Activated naive CD8-positive, alpha-beta T cell treated with anti-CD3 and anti-CD28 coated beads for 36 hours (primary cell): ENCODE measurements at places on chromosomes 11 and 22.

DNA sequence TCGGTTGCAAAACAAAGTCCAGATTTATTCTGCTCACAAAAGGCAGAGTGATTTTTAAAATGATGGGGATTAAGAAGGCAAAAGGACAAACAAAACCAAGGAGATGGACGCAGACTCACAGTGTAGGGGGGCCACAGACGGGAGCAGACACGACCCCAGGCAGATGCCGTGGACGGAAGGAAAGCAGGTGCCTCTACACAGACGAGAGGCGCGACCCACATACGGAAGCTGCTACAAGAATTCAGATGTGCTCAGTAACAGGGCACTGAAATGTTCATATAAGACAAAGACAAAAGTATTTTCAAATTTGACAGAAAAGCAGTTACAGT is 148.9 kb downstream of the BRD1 start:
- no peak for DNase-seq

GRCh38 chr11:79427126-79427525 is 13.7 kb downstream of the TENM4 start:
- DNase-seq = no peak

DNA sequence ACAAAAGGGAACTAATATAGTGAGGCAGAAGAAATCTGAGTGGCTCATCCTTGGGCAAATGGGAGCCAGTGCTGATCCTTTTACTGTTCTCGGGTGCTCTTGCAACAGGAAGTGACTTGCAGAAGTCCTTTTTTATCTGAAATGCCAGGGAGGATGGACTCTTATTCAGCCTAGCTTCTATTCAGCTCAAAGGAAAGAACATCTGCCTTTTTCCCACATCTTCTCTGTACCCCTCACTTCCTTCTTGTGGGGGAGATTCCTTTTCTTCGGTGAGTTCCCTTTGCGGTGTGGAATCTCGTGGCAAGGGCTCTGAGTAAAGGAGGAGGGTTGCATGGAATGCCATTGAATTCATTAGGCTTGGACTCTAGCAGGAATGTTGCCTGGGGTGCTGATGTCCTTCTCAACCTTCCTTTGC is 76.2 kb downstream of the ZBTB16 start:
- DNase-seq = no peak

DNA sequence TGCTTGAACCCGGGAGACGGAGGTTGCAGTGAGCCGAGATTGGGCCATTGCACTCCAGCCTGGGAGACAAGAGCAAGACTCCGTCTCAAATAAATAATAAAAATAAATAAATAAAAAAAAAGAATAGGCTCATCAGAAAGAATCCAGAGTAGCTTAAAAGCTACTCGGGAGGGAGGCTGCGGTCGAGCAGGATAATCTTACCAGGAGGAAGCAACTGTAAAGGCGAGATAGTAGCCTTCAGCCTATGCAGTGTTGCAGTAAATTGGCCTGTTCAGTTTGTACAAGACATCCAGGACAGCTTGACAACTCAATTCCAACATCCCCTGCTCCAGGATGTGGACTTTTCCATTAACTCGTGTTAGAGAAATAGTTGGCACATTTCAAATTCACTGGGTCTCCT is 1164.7 kb downstream of the LRRC4C start:
- no peak for DNase-seq

GRCh38 chr11:50080256-50080655 is 47.6 kb downstream of the OR4C45 start:
- DNase-seq = no peak

- DNase-seq = no peak
Observed at GRCh38 chr11:7436657-7437056, 48.6 kb upstream of the OLFML1 start.

GRCh38 chr11:35390737-35391682 is 28.3 kb downstream of the SLC1A2 start:
- DNase-seq = peak; percentile 29

GRCh38 chr11:133660202-133660568 is 127.9 kb upstream of the OPCML start:
- DNase-seq = no peak

DNA sequence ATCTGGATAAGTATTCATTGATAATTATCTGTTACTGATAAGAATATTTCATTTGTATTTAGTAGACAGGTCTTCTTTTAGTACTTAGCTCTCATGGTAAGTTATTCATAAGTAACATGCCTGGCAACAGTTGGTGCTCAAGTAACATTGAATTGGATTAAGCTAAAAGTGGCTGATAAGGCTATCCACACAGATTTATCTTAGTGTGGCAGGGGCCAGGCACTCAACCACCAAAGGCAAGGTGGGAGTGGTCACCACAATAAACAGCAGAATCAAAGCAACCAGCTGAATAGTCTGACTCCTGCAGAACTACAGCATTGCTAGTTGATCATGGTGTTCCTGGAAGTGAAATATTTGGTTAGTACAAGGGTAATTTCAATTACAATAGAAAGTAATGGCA is 33.0 kb upstream of the NARS2 start:
- DNase-seq = no peak

DNA sequence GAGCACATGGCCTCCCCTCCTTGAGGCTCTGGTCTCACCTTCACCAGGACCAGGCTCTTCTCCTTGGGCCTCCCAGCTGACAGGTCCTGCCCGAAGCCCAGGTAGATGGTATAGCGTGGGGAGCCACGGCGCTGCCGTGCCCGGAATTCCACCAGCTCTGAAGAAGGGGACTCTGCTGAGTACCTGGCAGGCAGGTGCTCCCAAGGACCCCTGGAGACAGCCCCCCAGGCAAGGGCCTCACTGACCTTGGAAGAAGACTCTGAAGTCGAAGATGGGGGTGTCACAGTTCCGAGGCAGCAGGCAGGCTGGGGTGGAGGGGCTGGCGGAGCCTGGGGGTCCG is 2.8 kb downstream of the IRF7 start:
- DNase-seq = no peak

- DNase-seq = no peak
Observed at GRCh38 chr11:17635551-17635938, 83.8 kb upstream of the MYOD1 start.

DNA sequence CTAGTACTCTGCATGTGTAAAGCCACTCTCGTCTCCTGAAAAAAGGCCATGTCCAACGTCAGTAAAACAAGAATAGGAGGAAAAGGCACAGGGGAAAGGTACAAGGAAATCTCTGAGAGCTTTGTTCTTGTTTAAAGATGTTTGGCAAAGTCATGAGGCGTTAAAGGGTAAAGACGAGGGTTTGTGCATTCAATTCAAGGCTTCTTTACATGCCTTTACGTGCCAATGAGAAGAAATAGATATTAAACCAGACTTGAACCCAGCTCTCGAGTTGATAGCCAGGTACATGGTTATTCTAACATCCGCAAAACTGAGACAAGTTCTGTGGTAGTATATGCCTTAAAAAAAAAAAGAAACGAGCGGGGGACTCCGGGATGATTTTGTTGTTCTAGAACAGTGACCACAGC is 704 bp upstream of the CFL1 start:
- no peak for DNase-seq

DNA sequence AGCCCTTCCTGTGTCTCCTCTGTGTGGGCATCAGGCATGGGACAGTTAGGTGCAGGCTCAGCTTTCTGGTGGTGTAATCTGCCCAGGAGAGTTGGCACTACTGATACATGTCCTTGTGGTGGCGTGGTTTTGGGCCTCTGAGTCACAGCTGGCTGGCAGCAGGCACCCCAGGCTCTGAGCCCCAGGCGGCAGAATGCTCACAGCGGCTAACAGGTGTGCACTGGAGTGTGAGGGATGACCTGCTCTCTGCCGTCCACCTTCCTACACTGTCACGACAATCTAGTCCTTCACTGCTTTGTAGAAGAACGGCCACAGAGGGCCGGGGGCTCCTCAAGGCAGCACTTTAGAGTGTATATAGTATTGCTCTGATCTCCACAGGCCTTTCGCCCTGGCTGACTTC is 100.3 kb upstream of the PITPNB start:
- no peak for DNase-seq

- no peak for DNase-seq
Observed at GRCh38 chr22:44483878-44484277, 14.2 kb downstream of the RTL6 start.

DNA sequence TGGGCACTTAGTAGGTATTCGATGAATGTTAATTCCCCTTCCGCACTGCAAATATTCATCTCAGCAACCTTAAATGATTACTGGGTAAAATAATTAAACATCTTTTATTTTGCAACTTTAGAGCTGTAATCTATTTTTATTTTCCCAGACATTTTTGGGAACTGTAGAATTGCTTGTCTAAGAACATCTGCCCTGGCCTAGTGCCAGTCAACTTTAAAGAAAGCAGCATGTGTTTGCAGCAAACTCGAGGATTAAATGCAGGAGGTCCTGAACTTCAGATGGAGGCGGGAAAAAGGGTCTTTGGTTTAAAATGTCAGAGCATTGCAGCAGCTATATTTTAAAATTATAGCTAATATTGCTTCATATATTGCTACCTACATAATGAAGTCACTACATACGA is 190.0 kb downstream of the PGR start:
- DNase-seq = no peak

- no peak for DNase-seq
Observed at GRCh38 chr11:111019871-111020670, 225.5 kb upstream of the POU2AF2 start.

DNA sequence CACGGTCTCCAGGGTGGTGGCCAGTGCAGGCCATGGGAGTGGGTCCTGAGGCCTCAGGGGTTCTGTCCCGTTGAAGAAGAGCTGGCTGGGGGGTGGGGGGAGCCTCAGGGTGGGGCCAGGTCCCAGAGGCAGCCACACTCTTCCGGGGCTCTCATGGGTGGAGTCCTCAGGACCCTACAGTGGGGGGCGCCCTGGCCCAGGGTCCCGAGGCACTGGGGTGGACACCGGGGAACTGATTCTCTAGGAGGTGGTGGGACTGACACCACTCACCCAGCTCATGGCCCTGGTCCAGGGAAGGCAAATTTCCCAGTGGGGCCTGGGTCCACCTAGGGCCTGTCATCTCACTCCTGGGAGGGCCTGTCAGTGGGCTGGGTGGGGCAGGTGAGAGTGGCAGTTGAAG is 12.8 kb downstream of the GGT5 start:
- DNase-seq = no peak

DNA sequence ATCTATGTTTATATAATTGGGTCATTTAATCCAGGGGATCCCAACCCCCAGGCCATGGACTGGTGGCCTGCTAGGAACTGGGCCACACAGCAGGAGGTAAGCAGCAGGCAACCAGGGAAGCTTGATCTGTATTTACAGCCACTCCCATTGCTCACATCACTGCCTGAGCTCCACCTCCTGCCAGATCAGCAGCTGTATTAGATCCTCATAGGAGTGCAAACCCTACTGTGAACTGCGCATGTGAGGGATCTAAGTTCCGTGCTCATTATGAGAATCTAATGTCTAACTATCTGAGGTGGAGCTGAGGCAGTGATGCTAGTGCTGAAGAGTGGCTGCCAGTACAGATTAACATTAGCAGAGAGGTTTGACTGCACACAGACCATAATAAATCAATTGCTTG is 32.8 kb downstream of the MS4A2 start:
- no peak for DNase-seq

DNA sequence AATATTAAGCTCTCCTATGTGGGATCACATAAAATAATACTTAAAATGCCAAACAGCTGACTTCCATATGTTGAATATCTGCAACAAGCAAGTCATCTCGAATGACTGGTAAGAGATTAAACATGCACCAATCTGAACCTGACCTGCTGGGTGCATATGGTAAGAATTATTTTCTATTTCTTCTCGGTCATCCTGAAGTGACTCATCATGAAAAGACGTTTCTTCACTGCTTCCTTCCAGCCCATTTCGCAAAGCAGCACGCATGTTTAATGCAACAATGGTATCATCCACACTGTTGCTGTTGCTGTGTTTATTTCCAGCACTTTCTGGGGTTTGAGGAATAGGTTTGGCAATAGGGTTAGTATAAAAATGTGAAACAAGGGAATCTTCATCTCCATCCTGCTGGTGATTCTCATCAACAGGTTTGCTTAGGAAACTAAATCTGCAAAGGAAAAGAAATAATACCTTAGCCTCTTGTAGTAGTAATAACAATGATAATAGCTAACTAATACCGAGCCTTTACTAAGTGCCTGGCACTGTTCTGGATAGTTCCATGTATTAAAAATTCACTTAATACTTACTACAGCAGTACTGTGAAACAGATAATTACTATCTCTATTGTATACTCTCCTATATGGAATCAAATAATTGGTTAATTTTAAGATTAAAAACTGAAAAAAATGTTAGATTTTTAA is 52.0 kb upstream of the CHRNA10 start:
- DNase-seq = no peak

DNA sequence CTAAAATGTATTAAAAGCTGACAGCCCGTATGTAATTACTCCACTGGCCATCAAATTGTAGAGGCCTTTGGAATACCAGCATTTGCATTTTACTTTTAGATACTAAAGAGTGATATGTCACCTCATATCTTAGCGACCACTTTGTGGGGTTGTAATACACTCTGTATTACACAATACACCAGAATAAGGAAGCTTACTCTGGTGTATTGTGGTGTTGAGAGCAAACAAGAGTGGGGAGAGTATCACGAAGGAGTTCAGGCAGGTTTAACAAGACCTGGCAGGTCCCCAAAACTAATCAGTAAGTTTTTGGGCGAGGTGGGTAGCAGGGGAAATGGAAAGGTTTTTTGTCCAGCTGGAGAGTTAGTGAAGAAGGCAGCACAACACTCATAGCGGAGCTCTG is 3.2 kb downstream of the NUP50 start:
- DNase-seq = no peak

- DNase-seq = no peak
Observed at GRCh38 chr22:33401291-33401690, 343.1 kb upstream of the SYN3 start.

- DNase-seq = no peak
Observed at GRCh38 chr22:36901411-36902142, 11.9 kb upstream of the CSF2RB start.

DNA sequence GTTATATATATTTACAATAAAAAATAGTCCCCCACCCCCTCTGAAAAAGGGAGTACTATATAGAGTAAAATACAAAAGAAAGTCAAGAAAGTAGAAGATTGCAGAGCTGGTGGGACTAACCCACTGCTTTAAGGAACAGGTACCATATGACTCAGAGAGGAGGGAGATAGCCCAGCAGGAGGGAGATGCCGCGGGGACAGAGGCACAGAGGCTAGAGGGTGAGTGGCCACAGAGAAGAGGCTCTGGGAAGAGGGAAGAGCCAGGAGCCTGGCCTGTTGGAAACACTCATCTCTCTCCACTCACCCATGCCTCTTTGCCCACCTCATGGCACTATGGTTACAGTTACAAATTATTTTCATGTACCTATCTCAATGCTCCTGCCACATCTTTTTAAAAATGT is 53.6 kb upstream of the LYVE1 start:
- DNase-seq = no peak

DNA sequence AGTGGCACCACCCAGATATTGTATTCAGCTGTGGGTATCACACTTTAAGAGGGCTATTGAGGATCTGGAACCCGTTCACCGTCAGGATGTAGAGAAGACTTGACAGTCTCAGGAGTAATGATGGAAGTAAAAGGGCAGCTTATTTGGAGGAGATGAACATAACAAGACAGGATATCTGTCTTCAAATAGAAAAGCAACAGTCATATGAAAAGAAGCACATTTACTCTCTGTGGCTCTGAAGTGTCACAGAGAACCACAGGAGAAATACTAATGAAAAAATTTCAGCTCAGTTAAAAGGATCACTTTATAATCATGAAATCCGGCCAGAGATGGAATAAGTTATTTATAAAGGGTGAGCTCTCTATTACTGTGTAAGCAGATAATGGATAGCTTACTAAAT is 200.8 kb downstream of the FAM76B start:
- DNase-seq = no peak
